Pulmonary artery endothelial cell (primary cell): ENCODE measurements at places on chromosomes 12 and 14.

DNA sequence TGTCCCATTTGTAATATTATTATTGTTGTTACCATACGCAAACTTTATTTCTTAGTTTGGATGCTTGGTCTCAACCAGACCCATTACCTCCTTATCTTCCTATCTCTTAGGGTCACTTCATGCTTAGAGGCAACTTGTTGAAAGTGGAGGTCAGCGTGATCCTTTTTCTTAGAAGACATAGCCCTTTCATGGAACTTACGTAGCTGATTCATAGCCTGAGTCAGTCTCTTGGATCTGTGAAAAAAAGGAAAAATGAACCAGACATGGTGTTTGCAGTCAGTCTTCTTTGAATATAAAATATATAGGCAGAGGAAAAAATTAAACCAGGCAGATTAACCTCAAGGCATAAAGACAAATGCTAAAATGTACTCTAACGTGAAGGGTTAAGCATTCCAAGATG is 613.7 kb downstream of the DIO2 start:
- no peak for DNase-seq

- no peak for DNase-seq
Observed at GRCh38 chr12:102958073-102958829, 777 bp downstream of the ASCL1 start.

GRCh38 chr12:66129934-66130266 is 650 bp downstream of the LLPH start:
- no peak for DNase-seq

DNA sequence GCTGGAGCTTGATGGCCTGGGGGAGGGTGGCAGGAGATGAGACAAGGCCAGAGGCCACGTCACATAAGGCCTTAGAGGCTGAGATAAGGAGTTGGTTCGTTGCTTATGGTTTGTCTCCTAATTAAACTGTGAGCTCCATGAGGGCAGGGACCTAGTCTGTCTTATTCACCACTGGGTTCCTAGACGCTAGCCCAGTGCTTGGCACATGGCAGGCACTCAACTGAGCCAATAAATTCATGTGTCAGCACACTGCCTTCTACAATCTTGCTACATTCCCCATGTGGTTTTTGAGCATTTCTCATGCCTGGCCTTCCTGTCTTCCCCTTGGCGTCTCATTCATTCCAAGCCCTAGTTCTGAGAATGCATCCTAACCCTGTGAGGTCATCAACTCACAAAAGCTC is 92.5 kb upstream of the MED13L start:
- no peak for DNase-seq

- DNase-seq, result no peak
Observed at GRCh38 chr12:52540531-52540930, 12.4 kb downstream of the KRT71 start.

DNA sequence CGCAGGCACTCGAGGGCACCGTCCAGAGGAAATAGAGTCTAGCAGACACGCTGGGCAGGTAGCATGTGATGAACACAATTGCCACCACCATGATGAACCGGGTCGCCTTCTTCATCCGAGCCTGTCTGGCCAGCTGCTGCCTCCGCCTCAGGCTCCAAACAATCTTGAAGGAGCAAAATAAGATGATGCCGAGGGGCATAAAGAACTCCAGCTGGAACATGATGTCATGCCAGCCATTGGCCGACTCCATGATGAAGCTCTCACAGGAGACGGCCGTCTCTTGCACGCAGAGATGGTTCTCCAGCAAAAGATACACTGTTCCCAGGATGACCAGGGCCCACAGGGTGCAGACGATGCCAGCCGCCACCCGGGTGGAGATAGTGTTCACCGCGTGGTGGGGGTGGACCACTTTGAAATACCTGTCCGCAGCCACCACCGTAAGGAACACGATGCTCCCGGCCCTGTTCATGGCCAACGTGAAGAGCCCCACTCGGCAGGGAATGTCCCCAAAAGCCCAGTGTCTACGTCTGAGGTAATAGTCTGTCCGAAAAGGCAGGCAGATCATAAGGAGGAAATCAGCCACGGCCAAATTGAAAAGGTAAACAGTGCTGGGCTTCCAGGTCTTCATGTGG is 945 bp downstream of the HCAR1 start:
- DNase-seq, result no peak

GRCh38 chr14:35963209-35963608 is 137.1 kb downstream of the BRMS1L start:
- DNase-seq, result no peak

- DNase-seq, result no peak
Observed at GRCh38 chr12:1676043-1676442, 14.8 kb upstream of the ADIPOR2 start.

- DNase-seq, result no peak
Observed at GRCh38 chr14:37088356-37089215, 83.8 kb downstream of the SLC25A21 start.

DNA sequence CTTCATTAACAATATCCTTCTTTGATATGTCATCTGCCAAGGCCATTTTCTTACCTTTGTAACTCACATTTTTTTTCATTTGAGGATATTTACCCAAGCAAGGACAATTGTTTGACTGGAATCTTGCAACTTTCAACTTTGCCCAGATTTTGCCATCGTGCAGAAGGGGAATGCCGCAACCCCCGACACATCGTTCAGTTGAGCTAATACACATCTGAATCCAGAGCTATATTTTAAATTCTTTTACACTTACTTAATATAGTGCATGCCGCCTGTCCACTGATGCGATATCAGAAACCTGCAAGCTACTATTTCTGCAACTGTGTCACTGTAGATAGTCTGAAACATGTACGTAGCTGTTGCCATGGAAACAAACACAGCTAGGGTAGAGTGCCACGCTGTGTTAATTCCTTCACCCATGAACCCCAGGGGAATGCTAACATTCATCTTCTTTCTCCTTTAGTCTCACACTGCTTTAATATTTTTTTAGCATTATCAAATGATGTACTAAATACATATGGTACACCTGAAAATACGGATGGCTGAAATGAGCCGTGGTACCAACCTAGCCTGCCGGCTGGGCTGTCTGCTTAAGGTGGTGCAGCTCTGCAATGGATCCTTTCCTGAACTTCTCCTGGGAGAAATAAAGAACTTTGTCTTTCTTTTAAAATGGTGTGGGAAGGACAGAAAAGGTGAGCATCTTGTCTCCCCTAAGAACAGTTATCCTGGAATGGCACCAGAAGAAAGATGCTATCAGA is 77.0 kb upstream of the FOXN3 start:
- DNase-seq, result no peak

DNA sequence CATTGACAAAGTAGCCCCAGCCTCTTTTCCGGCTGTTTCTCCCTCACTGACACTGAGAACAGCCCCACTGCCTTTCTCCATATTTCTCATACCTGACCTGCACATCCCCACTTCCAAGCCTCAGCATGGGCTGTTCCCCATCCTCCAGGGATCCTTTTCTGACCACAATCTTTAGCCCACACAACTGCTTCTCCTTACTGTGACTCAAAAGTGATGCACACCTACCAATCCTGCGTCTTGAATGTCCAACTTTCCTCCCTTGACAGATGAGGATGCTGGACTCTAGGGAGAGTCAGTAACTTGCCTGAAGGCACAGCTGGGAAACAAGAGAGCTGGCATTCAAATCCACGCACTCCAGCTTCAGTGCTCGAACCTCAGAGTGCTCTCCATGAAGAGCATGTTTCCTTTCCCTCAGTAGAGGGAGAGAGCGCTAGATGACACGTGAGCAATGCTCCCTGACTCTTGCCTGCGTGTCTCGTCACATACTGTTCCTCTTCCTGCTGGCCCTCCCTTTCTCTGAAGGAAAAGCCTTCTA is 75.6 kb downstream of the NTF3 start:
- DNase-seq, result no peak

- DNase-seq, result no peak
Observed at GRCh38 chr12:18551106-18551505, 186.7 kb downstream of the PLCZ1 start.

- no peak for DNase-seq
Observed at GRCh38 chr12:25811656-25812126, 146.8 kb upstream of the RASSF8 start.

GRCh38 chr12:19833775-19834501 is 394.6 kb downstream of the AEBP2 start:
- DNase-seq, result no peak

GRCh38 chr14:97994020-97994531 is 1196.9 kb downstream of the VRK1 start:
- DNase-seq, result no peak

GRCh38 chr14:106837870-106838269 is 1311.5 kb downstream of the TMEM121 start:
- DNase-seq, result no peak

DNA sequence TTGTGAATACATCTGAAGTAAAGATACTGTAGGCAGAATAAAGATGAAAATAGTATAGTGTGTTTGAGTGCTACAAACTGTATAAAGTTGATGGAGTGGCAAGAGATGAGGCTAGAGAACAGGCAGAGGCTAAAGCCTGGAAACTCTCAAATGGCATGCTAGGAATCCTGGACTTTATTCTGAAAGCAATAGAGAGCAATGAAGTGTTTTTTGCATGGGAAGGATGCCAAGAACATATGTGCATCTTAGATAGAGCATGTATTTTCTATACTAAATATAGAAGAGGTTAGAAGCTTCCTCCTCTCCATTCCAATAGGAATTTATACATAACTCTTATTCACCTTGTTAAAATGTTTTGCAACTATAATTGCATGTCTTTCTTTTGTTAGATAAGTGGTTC is 86.3 kb upstream of the TMTC2 start:
- no peak for DNase-seq

DNA sequence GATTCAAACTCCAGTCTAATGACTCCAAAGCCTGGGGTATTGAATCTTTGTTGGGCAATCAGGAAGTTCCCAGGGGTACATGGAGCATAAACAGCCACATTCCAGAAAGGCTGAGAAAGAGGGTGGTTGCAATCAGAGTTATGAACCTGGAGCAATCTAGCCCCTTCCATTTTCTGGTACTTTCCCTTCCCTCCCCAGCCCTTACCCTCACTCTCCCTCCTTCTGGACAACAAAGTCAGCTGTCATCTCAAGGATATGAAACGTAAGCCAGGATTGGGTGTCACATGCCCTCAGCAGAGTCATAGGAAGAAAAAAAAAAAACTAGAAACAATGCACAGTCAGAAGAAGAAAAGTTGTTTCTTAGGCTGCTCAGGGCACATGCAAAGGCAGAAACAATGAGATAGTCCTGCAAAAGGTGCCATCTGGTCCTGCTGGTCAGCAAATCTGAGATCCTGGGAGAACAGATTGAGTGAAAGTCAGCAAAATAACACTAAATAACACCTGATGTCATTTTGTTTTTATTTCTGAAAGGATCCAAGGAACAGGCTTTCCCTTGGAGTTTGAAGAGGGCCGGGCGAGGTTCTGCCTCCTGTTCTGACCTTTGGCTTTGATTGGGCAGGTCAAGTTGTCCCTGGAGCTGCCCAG is 27.1 kb downstream of the TMEM229B start:
- DNase-seq, result no peak

GRCh38 chr12:47317175-47317915 is 237.6 kb upstream of the AMIGO2 start:
- no peak for DNase-seq

DNA sequence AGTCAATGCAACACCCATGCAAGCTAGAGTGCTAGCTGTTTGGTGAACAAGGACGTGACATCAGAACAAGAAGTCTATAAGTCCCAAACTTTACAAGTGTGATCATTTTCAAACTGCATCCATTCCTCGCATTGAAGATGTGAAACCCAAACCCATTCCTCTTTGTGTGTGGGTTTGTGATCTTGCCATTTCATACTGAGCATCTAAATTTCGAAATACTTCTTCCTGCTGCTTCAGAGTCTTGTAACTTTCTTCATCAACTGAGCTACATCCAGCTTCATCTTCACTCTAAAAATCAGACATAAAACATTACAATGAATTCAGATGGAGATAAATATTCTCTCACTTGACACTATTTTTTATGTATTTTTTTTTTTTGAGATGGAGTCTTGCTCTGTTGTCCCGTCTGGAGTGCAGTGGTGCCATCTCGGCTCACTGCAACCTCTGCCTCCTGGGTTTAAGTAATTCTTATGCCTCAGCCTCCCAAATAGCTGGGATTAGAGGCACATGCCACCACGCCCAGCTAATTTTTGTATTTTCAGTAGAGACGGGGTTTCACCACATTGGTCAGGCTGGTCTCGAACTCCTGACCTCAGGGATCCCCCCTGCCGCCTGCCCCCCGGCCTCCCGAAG is 4.8 kb upstream of the ZCCHC8 start:
- no peak for DNase-seq

- DNase-seq, result no peak
Observed at GRCh38 chr12:39946361-39947280, 159.3 kb downstream of the SLC2A13 start.

GRCh38 chr12:57965766-57966165 is 24.4 kb downstream of the ATP23 start:
- no peak for DNase-seq

DNA sequence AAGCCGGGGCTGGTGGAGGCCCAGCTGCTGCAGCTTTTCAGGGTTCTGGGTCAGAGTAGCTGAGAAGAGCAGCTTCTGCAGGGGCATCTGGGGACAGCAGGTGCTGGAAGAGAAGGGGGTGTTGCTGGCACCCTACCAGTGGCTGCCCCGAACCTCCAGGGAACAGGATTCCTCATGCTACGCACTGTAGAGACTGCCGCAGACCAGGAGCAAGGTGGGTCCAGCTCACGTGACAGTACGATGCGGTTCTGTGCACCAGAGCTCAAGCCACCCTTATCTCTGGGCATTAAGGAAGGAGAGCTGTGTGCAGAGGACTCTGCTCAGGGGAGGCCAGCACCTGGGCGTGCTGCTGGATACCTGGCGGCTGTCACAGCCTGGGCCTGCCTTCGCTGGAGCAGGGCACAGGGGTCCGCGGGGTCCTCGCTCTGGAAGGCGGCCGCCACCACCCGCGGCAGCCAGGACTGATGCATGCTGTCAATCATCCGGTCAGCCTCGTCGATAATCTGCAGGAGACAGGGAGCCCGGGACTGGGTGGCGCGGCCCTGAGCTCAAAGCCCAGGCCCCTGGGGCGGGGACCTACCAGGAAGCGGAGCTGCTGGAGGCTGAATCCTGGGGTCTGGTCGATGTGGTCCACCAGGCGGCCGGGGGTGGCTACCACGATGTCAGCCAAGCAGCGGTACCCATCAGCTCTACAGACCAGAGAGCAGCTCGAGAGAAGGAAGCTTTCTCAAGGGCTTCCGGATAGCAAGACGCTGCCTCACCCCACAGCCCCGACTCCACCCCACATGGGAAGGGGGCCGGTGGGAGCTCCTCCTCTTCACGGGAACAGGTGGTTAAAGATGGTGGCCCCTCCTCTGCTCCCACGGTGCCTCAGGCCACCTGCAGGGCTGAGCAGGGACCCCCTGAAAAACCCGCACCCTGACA is 2.9 kb downstream of the DDX51 start:
- DNase-seq, result no peak

DNA sequence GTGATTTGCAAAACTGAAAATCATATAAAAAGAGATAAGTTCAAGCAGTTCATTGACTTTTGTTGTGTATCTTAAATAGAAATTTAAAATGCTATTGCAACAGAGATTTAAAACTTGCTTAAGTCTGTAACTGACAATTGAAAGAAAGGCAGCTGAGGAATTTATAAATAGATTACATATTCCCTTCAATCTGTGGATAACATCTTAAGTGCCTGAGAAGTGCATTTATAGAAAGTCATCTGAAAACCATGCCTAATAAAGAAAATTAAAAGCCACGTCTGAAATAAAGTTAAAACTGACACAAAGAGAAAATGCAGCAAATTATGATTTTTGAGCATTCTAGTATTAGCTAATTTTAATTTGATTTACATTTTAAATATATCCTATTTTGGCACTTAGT is 479.8 kb downstream of the MDGA2 start:
- DNase-seq, result no peak

- no peak for DNase-seq
Observed at GRCh38 chr12:125148316-125148715, 83.1 kb downstream of the AACS start.

- no peak for DNase-seq
Observed at GRCh38 chr12:79267580-79267979, 403.0 kb downstream of the SYT1 start.

- no peak for DNase-seq
Observed at GRCh38 chr14:53778263-53778662, 178.4 kb downstream of the BMP4 start.
